Fibroblast of skin of back (primary cell): ENCODE measurements at places on chromosomes 7 and 10.

- no peak for DNase-seq
Observed at GRCh38 chr7:91357901-91358300, 93.7 kb downstream of the FZD1 start.

DNA sequence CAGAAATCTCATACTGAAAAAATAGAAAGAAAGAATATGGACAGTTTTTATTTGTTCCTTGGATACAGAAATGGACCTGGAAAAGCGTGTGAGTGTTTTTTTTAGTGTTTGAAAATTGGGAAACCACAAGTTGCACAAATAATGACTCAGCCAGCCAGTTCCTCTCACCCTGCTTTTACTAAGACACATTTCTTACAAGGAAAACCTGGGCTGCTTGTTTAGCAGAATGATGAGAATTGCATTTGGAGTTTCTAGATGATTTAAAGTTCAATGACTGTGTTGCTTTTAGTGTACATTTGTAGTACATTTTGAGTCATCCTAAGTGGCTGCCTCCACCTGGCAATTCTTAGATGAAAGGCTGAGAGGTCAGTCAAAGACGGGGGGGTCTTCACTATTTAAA, 218.7 kb downstream of the ABCA13 start:
- peak; percentile 8 for DNase-seq

DNA sequence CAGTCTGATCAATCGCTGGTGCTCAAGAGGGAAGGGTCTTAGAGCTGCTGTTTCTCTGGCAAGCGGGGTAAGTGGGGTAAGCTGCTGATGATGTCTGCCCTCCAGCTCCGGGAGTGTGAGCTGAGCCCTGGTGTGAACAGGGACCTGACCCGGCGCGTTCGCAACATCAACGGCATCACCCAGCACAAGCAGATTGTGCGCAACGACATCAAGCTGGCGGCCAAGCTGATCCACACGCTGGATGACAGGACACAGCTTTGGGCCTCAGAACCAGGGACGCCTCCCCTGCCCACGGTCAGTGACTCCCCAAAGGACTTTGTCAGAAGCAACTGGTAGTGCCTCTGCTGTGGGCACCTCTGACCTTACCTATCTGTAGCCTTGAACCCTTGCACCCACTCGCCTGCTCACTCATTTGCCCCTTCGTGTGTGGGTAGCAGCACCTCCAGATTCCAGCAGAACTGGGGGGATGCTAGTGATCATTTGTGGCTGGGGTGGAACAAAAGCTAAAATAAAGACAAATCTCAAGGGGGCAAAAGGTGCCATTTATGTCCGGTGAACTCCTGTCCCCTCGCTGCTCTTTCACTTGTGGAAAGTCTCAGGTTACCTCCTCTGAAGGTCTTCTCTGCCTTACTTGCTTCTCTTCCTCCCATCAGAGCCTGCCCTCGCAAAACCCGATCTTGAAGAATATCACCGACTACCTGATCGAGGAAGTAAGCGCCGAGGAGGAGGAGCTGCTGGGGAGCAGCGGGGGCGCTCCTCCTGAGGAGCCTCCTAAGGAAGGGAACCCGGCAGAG, 3.2 kb downstream of the UFSP1 start:
- DNase-seq, result no peak

GRCh38 chr10:95693071-95693667, 558 bp downstream of the TCTN3 start:
- DNase-seq, result no peak

GRCh38 chr7:87216701-87217508, 2.6 kb downstream of the TMEM243 start:
- no peak for DNase-seq

DNA sequence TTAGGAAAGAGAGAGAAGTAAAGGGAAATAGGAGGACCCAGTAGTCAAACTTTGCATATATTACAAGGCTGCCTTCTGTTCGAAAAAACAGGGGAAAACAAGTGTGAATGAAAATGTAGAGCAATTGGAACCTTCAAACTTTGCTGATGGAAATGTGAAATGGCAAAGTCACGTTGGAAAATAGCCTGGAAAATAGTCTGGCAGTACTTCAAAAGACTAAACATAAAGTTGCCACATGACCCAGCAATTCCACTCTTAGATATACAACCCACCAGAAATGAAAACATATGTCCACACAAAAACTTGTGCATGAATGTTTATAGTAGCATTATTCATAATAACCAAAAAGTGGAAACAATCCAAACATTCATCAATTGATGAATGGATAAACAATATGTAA, 78.6 kb upstream of the IFRD1 start:
- DNase-seq, result no peak

- DNase-seq, result no peak
Observed at GRCh38 chr10:124325633-124325914, 93.1 kb downstream of the OAT start.

DNA sequence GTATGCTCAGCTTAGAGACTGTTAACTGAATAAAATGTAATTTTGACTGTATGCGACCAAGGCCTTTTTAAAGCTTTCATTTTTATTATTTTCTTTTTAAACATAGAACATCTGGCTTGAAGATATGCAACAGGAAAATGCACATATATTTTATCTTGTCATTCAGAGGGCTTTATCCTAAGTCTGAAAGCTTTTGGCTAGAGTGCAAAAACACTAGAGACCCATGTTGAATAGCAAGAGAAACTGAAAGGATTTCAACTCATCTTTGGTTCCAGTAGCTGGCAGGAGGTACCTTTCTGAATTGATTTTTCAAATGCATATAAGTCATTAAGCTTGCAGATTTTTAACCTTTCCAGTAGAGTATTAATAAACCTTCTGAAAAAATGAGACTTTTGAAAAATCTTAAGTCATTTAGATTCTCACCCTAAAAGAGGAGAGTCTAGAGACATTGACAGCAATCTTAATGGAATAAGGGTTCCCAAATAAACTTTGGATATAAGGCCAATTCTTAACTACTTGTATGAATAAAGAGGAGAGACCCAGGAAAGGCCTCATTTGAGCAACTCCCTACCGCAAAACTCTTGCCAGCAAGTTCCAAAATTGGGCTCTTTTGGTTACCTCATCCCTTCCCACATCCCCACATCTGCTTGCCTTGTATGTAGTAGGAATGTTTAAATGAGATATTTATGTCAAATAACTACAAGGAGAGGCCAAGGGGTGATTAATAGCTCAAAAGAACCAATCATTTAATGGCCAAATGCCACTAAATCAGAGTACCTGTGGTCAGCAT, 454.4 kb downstream of the HTR7 start:
- no peak for DNase-seq

- DNase-seq, result no peak
Observed at GRCh38 chr10:131830446-131831130, 70.2 kb upstream of the PPP2R2D start.

- DNase-seq, result peak; percentile 75
Observed at GRCh38 chr10:60978287-60979115, 34.5 kb upstream of the RHOBTB1 start.

DNA sequence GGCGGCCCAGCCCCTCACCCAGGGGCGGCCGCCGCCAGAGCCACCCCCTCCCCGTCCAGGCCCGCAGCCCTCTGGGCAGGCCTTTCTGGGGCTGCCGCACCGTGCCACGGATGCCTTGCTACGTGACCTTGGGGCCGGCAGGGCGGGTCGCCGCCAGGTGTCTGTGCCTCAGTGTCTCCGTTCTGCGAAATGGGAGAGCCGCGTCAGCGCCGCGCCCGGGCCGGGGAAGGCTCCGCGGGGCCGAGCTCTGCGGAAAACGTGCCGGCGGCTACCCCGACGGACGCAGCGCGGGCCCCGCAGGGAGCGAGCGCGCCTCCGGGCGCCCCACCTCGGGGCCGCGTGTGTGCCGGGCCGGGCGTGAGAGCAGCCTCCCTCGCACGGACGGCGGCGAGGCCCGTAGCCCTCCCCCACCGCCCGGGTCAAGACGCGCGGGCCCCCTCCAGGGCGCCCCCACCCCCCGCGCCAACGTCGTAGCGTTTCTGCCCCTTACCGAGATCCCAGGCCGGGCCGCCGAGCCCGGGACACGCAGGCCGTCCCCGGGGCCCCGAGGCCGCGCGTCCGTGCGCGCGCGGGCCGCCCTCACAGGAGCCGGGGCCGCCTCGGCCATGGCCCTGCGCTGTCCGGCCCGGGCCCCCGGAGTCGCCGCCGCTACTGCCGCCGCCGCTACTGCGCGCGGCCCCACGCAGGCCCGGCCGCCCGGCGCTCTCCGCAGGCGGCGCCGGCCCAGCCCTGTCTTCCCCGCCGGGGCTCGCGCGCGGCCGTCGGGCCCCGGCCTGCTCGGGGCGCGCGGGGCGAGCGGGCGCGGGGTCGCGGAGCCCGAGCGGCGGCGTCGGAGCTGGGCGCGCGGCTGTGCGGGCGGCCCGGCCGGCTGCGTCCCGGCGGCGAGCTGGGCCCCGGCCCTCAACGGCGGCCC, 1.1 kb downstream of the ZNF777 start:
- peak; percentile 27 for DNase-seq

DNA sequence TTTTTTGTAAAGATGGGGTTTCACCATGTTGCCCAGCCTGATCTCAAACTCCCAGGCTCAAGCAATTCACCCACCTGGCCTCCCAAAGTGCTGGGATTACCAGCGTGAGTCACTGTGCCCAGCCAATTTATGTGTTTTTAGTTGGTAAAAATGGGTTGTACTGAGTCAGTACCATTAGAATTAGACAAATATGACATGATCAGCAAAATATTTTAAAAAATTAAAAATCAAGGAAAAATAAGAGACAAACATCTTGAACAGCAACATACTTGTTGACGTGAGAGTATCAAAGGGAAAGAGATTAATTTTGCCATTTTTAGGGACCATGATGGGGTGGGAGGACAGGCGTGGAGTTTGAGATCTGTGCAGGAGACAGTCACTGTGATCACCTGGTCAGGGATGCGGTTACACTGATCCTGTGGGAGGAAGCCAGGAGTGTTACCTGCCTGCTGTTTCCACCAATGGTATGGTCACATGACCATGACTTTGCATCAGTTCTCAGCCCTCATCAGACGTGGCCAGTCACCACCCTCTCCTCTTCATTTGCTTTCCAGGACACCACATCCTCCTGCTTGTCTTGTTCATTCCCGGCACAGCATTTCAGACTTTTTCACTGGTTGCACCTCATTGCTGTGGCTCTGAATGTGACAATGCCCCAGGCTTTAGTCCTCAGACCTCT, 29.2 kb upstream of the ENO4 start:
- DNase-seq, result no peak

DNA sequence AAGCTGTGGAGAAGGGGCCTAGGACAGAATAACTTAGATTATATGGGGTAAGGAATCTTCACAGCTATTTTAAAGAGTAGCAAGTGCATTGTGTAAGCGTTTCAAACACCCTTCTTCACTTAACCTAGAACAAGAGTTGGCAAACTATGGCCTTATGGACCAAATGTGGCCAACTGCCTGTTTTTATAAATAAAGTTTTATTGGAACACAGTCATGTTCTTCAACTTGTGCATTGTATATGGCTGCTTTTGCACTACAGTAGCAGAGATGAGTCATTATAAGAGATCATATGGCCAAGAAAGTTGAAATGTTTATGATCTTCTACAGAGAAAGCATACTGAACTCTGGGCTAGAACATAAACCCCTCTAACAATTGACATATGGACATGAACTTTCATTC, 187.8 kb downstream of the ETV1 start:
- DNase-seq, result no peak

DNA sequence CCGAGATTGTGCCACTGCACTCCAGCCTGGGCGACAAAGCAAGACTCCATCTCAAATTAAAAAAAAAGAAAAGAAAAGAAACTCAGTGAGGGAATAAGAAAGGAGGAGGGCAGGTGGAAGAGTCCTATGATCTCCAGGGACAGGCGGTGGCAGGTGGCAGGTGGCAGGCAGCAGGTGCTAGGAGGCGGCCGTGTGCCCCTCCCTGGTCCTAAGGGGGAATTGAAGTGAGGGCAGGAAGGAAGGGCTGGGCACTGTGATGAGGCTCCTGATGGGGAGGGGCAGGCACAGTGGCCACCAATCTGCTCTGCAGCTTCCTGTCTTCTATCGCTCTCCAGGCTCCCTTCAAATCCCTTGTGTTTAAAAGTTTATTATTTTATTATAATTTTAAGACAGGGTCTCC, 41.2 kb upstream of the UBE3C start:
- DNase-seq, result no peak

- DNase-seq, result no peak
Observed at GRCh38 chr10:80081026-80081425, 2.6 kb downstream of the TMEM254 start.

GRCh38 chr7:155531681-155532080, 14.7 kb downstream of the CNPY1 start:
- no peak for DNase-seq

DNA sequence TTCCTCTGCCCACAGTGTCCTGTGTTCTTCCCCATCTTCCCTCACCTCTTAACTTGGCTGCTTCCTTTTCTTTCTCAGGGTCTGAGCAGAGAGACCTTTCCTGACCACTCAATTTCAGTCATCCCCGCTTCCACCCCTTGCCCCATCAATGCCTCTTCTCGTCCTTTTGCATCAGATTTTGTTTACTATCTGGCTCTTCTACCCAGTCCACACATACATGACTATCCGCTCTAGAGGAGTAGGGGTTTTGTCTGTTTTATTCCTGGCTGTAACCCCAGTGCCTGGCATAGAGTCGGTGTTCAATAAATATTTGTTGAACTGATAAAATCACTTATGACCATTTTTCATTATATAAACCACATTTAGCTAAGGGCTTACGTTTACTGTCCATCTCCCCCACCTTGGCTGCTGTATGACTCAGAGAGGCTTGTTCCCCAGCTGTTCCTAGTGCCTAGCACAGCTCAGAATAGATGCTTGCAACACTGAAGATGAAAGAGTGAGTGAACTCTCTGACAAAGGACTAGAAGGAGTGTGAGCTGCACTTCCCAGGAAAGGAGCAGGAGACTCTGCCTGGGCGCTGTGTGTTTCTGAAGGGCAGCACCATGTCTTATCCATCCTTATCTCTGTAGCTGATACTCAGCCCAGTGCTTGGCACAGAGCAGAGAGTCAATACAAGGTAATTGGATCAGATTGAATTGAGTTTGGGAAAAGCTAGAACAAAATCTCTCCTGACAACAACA, 21.9 kb downstream of the ARID5B start:
- DNase-seq, result peak; percentile 44

- peak; percentile 6 for DNase-seq
Observed at GRCh38 chr7:13111230-13111629, 423.8 kb downstream of the ARL4A start.

DNA sequence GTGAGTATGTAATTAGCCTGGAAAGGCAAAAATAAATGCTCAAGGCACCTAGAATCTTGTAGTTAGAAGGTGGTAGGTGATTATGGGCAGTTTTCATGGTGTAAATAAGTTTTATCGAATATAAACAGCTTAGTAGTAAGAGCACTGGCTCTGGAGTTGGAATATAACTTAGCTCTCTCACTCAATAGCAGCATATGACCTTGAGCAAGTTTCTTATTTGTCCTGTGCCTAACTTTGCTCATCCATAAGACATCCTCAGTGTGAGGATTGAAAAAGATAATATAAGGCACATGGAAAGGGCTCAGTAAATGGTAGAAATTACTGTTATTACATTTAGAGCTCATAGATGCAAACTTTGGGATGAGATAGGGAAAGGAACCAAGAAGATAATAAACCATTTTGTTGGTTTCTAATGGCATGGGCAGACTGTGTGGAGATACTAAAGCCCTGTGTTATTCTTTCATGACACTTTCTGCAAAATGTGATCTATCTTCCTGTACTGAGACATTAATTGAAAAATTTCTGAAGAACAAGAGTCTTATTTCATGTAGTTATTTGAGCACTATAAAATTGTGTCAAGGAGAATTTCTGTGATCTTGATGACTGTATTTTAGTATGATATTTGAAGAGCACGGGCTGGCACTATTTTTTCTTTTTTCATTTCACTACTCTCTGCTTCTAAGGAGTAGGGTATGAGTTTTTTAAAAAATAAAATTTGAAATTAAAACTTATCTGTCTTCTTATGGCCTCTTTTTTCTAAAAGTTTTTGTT, 3.1 kb downstream of the SLK start:
- DNase-seq, result no peak

GRCh38 chr7:881441-882234, 5.3 kb downstream of the GET4 start:
- DNase-seq, result no peak
